ENCODE measurements at places on chromosomes 6 and 20. TPM values are rescaled to one million over a fixed set of nuclear protein-coding genes. Genes with fewer than 3 reads are reported as not detected.

The ARHGAP18 gene
- total RNA-seq: 9.2 TPM

The ACTR5 gene
- total RNA-seq: 9.1 TPM

GRCh38 chr20:19397666-19398065 lies 185.2 kb downstream of the SLC24A3 start:
- no peak overlapping the region for H3K4me3 ChIP-seq
- no peak for DNase-seq
- peaks cover 3% of the 10 kb centered on the region for H3K36me3 ChIP-seq
- no peak overlapping the region for H3K27ac ChIP-seq
- H3K4me1 ChIP-seq: peaks cover 16% of the 10 kb centered on the region

The PDE10A gene
- 10.8 TPM for total RNA-seq

The VSTM2L gene
- 11.6 TPM for total RNA-seq

DNA sequence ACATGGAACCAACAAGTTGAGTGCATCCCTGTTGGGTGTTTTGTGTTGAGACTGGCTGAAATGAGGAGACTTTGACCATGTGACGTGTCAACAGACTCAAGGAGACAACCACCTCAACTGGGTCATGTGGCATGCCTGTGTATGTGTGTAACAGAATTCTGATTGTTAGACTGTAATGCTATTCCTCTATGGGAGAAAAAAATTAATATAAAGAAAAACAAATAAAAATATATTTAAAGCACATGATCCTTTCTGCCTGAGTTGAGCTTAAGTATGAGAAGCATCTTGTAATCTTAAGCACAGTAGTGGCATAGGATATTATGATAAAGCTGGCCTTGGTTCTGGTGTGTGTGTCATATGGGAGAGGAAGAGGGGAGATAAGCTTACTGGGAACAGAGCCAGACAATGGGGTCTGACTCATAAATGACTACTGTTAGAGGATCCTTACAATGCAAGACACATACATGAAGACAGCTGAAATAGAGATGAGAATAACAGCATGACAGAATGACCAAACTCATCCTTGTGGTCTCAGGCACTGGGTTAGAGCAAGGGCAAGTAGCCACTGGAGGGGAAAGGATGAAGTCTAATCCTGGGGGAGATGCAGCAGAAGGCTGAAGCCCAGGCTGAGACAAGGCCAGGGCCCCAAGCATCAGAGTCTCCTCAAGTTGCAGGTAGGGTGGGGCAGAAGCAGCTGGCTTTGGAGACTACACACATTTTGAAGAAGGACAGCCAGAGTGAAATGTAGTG lies 9.2 kb downstream of the TP53INP2 start:
- H3K4me3 ChIP-seq: peak overlapping the region; percentile 29
- H3K27me3 ChIP-seq: peaks cover 11% of the 10 kb centered on the region
- DNase-seq: no peak

DNA sequence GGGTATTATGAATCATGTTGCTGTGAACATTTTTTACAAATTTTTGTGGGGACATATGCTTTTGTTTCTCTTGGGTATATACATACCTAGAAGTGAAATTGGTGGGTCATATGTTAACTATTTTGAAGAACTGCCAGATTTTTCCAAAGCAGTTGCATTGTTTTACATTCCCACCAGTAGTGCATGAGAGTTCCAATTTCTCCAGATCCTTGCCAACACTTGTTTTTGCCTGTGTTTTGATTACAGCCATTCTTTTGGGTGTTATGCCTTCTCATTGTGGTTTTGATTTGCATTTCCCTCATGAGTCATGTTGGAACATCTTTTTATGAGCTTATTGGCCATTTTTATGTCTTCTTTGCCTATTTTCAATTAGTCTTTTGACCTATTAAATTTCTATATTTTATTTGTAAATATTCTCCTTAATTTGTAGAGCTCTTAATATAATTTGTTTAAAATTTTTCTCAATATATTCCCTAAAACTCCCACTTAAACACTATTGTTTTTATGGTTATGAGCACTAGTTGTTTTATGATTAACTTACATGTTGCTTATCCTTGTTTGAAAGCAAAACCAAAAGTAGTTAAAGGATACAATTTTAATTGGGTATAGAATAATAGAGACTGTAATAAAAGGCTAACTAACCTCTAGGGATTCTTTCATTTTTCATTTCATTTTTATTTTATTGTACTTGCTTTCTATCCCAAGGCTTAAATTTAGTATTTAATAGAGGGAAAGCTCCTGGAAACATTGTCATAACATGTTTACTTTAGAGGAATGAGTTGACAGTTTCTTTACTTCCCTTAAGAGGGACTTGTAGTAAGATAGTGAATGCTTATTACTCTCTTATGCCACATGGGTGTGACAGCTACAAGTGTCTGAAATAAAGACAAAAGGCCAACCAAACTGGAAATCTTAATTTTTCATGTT lies 5.5 kb downstream of the UBR2 start:
- H3K4me3 ChIP-seq: no peak overlapping the region
- H3K27me3 ChIP-seq: no peaks in the 10 kb centered on the region
- peaks cover 17% of the 10 kb centered on the region for H3K36me3 ChIP-seq
- H3K4me1 ChIP-seq: peaks cover 13% of the 10 kb centered on the region
- peak overlapping the region; percentile 66 for H3K27ac ChIP-seq
- DNase-seq: no peak

DNA sequence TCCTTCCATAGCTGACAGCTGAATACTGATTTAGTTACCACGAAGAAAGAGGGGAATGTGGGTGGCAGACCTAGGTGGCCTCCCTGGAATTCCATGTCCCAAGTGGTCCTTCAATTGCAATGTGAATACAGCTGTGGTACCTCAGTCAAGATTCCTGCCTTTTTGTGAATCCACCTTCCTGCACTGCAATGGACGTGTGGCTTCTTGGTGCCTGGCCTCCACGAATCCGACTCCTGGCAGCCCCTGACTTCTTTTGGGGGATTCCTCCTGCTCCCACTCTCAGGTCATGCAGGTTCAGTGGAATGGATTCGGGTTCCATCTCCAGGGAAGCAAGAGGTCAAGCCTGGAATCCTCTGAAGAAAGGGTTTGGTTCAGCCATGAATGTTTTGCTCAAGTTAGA lies 117.8 kb downstream of the DACT2 start:
- H3K27ac ChIP-seq: no peak overlapping the region
- H3K27me3 ChIP-seq: no peaks in the 10 kb centered on the region
- no peak overlapping the region for H3K4me3 ChIP-seq
- no peak for DNase-seq

GRCh38 chr20:35663516-35664465 lies 909 bp downstream of the CPNE1 start:
- DNase-seq: no peak
- no peaks in the 10 kb centered on the region for H3K27me3 ChIP-seq
- peak overlapping the region; percentile 99 for H3K27ac ChIP-seq
- peak overlapping the region; percentile 98 for H3K4me3 ChIP-seq
- H3K4me1 ChIP-seq: peaks cover 46% of the 10 kb centered on the region
- H3K36me3 ChIP-seq: peaks cover 14% of the 10 kb centered on the region

- H3K27me3 ChIP-seq: peaks cover 8% of the 10 kb centered on the region
- H3K36me3 ChIP-seq: no peaks in the 10 kb centered on the region
- H3K27ac ChIP-seq: no peak overlapping the region
- peak; percentile 18 for DNase-seq
- peaks cover 35% of the 10 kb centered on the region for H3K4me1 ChIP-seq
Measured at GRCh38 chr6:40395066-40395697, 192.0 kb downstream of the LRFN2 start.

- no peaks in the 10 kb centered on the region for H3K27me3 ChIP-seq
- DNase-seq: no peak
- H3K36me3 ChIP-seq: peaks cover 62% of the 10 kb centered on the region
- H3K4me3 ChIP-seq: no peak overlapping the region
- no peak overlapping the region for H3K27ac ChIP-seq
Measured at GRCh38 chr20:49292010-49292409, 14.2 kb upstream of the ZNFX1 start.

The GNMT gene
- total RNA-seq: 0.39 TPM

DNA sequence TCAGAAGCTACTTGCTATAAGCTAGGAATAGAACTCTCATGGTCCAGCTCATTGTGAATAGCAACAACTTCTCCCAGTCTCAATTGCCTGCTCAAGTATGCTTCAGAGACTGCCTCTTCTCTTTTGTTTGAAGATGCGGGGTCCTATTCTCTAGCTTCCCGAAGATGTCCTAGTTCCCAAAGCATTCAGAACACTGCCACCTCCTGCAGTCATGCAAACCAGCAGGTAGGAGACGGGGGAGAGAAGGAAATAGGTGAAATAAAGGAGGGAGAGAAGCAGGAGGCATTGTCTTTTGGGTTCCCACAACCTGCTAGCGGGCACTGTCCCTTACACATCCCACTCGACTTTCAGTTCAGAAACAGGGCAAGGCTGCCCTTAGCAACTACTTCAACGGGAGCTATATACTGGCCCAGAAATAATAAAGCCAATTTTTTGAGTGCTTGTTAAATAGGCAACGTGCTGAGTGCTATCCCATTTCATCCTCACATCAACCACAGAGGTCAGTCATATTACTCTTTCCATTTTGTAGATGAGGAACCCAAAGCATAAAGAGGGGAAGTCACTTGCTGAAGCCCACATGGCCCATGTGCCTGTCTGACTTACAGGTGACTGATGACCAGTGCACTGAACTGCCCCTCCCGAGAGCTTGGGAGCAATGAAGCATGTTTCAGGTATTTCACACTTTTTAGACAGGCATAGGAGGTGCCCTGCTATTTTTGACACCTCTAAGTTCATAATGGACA lies 61.9 kb upstream of the ATXN1 start:
- H3K27ac ChIP-seq: no peak overlapping the region
- H3K4me3 ChIP-seq: no peak overlapping the region
- H3K4me1 ChIP-seq: no peaks in the 10 kb centered on the region
- no peaks in the 10 kb centered on the region for H3K36me3 ChIP-seq

DNA sequence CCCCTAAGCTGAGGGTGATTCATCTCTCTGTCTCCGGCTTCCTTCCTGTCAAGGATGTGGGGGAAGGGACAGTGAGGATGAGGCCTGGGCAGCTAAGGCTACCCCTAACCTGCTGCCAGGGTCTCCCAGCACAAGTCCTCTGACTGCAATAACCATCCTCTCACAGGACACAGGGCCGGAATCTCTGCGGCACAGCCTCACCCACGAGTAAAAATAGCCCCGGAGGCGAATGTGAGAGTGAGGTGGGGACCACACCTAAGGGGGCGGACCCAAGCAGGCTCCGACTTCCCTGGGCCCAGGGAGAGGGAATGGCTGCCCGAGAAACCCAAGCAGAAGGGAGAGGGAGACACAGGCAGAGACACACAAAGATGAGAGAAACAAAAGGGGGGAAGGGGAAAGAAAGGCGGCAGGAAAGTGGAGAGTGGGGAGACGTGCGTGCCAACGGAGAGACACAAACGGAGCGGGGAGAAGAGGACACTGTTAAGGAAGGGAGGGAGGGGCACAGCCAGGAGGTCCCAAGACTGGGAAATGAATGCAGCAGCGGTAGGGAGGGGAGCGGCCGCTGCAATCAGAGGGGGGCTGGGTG lies 1.4 kb downstream of the CLIC1 start:
- H3K4me3 ChIP-seq: peak overlapping the region; percentile 98
- DNase-seq: no peak
- H3K4me1 ChIP-seq: peaks cover 48% of the 10 kb centered on the region
- no peaks in the 10 kb centered on the region for H3K27me3 ChIP-seq
- peaks cover 29% of the 10 kb centered on the region for H3K36me3 ChIP-seq

DNA sequence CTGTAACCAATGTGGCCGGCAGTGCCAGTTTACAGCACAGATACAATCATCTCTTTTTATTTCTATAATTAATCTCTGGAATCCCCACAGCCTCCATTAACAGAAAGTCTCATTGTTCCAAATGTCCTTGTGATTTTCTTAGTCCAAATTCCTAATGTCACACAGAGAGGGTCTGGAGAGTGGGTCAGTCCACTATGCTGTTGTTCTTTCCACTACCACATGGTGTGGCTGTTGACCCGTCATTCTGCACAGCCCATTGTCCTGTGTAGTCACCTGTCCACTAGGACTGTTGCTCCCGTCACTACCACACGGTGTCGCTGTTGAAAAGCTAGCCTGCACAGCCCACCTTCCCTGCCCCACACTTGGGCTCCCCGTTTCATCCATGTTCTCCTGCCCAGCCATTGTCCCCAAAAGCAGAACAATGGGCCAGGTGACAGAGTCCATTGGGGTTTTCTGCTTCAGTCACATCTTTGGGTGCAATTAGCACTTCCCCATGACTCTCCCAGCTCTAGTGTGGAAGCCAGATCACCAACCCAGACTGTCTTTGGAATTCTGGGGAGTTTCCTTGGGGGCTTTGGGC lies 8.6 kb upstream of the LBP start:
- no peak overlapping the region for H3K4me3 ChIP-seq
- H3K27me3 ChIP-seq: peaks cover 10% of the 10 kb centered on the region
- no peaks in the 10 kb centered on the region for H3K36me3 ChIP-seq
- peaks cover 13% of the 10 kb centered on the region for H3K4me1 ChIP-seq

GRCh38 chr6:25266456-25267100 lies 12.6 kb upstream of the CARMIL1 start:
- H3K27me3 ChIP-seq: peaks cover 30% of the 10 kb centered on the region
- peaks cover 3% of the 10 kb centered on the region for H3K4me1 ChIP-seq
- H3K4me3 ChIP-seq: no peak overlapping the region
- no peaks in the 10 kb centered on the region for H3K36me3 ChIP-seq
- DNase-seq: no peak

The CDSN gene
- not detected for total RNA-seq

DNA sequence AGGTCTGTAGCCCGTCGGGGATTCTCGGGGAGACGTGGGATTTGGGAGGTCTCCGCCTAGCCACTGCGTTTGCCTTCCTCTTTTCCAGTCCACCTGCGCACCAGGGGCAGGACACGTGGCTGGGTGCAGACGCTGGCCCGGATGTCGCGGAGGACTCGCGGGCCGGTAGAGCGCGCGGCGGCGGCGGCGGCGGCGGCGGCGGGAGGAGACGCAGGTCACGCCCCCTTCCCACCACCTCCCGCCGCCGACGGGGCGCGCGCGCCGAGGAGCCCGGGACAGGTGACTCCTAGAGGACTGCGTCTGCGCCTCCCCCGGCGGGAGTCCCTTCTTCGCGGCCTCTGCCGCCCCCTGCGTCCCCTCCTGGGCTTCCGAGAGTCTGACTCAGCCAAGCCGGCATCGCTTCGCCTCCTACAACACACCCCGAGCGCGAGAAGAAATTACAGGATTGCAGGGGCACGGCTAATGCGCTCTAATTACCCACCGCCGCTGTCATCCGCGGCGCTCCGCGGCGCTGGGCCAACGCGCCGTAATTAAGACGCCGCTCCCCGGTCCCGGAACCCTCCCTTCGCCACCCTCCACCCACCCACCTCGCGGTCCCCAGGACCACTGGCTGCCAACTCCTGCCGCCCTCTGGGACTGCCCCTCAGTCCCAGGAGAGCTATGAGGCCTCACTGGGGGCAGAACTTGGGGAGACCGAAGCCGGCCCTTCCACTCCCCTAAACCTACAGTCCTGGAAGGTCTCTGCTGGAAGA lies 124.5 kb downstream of the MRPL14 start:
- DNase-seq: no peak
- H3K4me1 ChIP-seq: peaks cover 17% of the 10 kb centered on the region
- peak overlapping the region; percentile 75 for H3K4me3 ChIP-seq
- H3K27ac ChIP-seq: no peak overlapping the region
- peaks cover 48% of the 10 kb centered on the region for H3K27me3 ChIP-seq

The HELZ2 gene
- 24.2 TPM for total RNA-seq

GRCh38 chr6:34273242-34273805 lies 24.5 kb upstream of the SMIM29 start:
- no peak for DNase-seq
- H3K27me3 ChIP-seq: no peaks in the 10 kb centered on the region
- H3K4me1 ChIP-seq: peaks cover 11% of the 10 kb centered on the region
- no peak overlapping the region for H3K27ac ChIP-seq
- H3K4me3 ChIP-seq: no peak overlapping the region

The SMLR1 gene
- total RNA-seq: 0.53 TPM

GRCh38 chr6:151240791-151241642 lies 1.2 kb downstream of the AKAP12 start:
- peak overlapping the region; percentile 88 for H3K4me3 ChIP-seq
- H3K27me3 ChIP-seq: peaks cover 17% of the 10 kb centered on the region
- peaks cover 33% of the 10 kb centered on the region for H3K4me1 ChIP-seq

Measured in type B pancreatic cell (in vitro differentiated cells).